Tongue (tissue), 3 donors: ENCODE measurements at places on chromosomes 12 and 14. TPM values are rescaled to one million over a fixed set of nuclear protein-coding genes. Genes with fewer than 3 reads are reported as not detected.

DNA sequence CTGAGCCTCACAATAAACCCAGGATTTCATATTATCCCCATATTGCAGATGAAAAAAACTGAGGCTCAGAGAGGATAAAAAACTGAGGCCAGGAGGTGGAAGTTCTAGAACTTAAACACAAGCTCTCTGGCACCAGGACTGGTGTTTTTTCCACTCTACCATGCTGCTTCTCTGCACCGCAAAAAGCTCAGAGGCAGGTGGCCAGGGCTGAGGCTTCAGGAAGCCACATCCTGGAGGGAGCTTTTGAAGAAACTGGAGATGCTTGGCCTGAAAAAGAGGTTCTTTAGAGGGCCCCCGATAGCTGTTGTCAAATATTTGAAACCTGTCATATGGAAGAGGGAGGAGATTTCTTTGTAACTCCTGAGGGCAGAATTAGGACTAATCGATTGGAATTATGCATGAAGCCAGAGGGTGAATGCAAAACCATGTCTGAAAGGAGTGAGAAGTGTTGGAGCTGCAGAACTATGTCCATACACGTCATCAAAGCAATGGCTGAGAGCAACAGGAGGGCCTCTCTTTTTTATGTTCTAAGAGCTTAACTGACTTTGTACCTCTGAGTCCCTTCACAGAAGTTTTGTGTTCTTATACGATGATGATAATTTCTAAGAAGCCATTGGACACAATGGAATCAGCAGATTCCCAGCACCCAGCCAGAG, 448.6 kb downstream of the FUT8 start:
- DNase-seq = no peak

GRCh38 chr12:69969011-69969410, 144.0 kb downstream of the MYRFL start:
- DNase-seq = peak; percentile 23

PPP1R1A gene
- total RNA-seq = 10.8 TPM

DNA sequence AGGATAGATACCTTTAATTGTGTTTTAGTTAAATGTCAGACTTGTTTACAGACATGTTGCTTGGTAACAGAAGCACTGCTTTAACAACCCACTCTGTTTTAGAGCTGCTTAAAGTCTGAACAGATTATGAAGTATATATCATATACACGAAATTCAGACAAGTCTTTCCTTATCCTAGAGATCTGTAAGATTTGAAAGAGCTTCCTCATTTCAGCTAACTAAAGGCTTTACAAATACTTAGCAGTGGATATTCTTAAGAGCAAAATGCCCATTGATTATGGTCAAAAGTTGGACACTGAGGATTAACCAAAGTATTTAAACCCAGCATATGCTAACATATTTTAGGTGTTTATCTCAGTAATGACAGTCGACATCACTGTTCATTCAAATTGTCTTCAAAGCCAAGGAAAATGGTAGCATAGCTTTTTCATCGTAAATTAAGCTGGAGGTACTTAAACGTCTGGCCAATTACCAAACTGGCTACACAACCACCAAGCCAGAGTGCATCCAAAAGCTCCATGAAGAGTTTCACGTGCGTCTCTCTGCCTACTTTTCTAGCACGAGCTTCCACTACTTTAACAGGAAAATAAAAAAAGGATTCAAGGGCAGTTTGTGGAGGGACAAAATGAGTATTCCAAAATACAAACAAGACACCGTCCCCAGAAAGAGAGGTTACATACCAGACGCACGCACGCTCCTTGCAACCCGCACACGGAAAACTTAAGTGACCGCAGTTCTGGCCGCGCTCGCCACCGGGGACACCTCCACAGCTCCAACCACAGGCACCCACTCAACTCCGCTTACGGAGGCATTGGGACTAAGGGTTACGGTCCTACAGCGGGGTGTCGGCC, 565 bp downstream of the CEP83 start:
- DNase-seq = peak; percentile 74

DNA sequence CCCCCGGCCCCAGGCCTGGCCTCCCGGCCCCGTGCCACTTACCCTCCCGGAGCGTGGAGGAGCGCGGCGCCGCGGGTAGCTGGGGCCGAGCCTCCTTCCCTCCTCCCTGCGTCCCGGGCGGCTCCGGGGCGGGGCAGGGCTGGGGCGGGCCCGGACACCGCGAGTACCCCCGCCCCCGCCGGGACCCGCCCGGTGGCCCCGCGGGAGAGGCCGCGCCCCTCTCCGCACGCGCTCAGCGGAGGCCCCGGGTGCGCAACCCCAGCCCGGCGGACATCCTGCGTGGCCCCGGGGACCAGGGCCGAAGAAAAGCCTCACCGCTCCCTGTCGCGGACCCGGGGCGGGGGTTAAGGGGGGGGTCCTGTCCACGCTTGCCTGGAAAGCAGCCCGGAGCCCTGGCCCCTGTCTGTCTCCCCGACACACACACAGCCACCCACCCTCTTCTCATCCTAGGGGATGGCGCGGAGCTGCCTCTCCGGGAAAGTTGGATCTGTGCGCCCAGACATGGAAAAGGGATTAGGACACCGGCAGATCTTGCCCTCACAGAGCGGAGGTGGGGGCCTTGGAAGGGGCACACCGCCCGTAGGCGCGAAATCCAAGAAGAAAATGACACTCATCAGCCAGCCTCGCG, at the start of gene SYNE3:
SYNE3 (minus strand) TSS at position 97 of the 628 bp plus-strand sequence. CDS start 40,829 bp downstream, outside the sequence.
- DNase-seq = peak; percentile 77

DNA sequence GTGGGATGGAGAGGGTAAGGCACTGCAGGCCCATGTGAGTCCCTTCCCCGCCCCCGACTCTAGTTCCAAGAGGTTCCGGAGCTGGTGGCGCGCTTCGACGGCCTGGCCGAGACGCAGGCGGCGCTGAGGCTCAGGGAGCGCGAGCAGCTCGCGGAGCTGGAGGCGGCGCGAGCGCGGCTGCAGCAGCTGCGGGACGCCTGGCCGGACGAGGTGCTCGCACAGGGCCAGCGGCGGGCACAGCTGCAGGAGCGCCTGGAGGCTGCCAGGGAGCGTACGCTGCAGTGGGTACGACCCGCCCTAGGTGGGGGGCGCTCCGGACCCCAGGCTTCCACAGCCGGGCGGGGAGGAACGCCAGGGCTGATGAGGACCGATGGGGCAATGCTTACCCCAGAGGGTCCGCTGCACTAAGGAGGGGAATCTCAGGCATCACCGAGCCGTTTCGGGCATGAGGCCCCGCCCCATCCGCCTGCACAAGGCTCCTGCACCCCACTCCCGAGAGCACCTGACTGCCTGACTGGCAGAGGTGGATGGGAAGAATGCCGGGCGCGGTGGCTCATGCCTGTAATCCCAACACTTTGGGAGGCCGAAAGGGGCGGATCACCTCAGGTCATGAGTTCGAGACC, 4.9 kb downstream of the CFAP73 start:
- DNase-seq = peak; percentile 63

FBXO33 gene
- total RNA-seq = 11.5 TPM

GRCh38 chr14:80977221-80977620, 21.8 kb downstream of the TSHR start:
- DNase-seq = no peak

DNA sequence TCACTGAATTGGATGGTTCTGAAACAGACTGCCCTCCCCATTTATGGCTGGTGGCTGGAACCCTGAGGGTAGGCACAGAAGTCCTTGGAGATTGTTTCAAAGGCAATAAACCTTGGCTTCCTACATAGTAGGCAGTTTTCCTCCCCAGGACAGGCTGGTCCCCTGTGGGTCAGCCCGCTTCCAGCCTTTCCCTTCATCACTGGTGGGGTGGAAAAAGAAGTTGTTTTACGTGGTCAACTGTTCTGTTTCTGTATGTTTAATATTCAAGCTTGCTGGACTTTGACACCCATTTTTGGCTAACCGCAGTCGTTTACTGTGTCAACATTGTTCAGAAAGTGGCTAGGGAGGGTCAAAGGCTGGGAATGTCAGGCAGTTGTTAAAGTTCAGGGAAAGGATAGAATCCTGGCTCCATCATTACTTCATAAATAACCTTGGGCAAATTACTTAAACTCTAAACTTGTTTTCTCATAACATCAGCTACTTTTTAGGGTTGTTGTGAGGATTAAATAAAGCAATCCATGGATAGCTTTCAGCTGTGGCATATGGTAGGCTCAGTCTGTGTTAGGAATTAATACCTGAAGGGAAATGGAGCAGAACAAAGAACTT, 2.4 kb downstream of the KLHDC2 start:
- no peak for DNase-seq

- DNase-seq = no peak
Observed at GRCh38 chr14:54796961-54797360, 105.7 kb downstream of the GCH1 start.

- no peak for DNase-seq
Observed at GRCh38 chr12:115267891-115268290, 583.9 kb upstream of the TBX3 start.

GRCh38 chr12:101963697-101964096, 86.3 kb downstream of the DRAM1 start:
- DNase-seq = peak; percentile 26

DNA sequence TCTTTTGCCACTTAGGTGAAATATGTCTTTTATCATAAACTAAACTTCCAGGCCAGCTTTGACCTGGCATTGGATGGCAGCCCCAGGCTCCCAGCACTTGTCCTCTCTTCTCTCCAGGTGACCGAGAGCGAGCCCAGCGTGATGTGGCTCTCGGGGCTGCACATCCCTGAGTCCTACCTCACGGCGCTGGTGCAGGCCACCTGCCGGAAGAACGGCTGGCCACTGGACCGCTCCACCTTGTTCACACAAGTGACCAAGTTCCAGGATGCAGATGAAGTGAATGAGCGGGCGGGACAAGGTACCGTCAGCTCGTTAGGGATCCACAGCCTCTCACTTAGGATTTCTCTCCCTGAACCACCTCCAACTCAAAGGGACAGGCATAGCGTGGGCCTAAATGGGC, 39.4 kb downstream of the CCDC92 start:
- no peak for DNase-seq

- DNase-seq = peak; percentile 80
Observed at GRCh38 chr12:57151741-57152630, 4.6 kb upstream of the LRP1-AS start.

DNA sequence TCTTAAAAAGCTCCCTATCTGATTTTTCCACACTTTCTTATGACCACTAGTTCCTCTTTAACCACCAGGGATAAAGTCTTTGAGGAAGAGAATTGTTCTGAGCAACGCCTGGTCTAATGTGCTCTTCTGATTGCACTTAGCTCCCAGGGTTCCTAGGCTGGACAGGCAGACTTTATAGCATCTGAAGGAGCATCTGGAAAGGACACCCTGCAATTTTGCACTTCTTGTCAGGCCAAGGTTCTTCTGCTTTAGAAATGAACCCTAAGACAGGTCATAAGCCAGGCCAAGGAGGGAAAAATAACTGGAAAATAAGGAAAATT, 126.3 kb downstream of the KTN1 start:
- DNase-seq = no peak

DNA sequence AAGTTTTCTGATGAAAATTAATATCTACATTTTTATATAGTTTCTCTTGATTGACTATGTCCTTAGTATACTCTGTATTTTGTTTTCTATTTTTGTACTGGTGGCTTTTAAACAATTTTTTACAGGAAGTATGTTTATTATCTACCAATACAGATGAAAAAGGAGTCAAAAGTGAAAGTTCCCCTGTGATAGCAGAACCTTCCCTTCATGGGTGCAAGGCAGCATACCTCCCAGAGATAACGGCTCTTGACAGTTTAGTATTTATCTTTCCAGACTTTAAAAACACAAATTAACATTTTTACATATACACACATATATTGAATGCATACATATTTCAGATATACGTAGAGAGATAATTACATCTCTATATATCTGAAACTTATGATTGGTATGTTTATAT, 17.1 kb upstream of the FAM234B start:
- DNase-seq = no peak

TAS2R20 gene
- 8.2 TPM for total RNA-seq

GRCh38 chr14:56686416-56686815, 106.8 kb downstream of the TMEM260 start:
- DNase-seq = no peak

NID2 gene
- 91.7 TPM for total RNA-seq

DNA sequence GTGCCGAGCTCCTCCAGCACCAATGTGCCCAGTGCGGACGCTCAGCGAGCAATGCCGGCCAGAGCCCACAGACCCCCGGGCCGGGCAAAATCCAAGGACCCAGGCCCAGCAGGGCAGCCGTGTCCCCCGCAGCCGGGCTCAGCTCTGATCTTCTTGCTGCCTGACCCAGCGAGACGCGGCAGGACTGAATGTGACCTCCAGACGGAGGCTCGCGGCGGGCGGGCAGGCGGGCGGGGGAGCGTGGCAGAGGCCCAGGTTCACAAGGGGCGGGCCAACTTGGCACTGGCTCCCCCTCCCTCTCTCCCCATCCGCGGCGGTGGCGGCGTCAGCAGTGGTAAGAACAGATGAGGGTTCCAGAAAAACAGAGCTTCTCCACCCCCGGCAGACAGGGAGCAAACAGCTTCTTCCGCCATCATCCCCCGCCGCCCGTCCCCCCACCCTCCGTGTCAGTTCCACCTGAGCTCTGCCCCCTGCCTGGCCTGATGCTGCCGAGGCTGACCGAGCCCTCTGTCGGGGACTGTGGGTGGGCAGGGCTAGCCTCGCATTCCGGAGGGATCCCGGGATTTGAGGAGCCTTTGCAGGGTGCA, 94.3 kb downstream of the RFLNA start:
- peak; percentile 88 for DNase-seq

TRPV4 gene
- total RNA-seq = 3.5 TPM

DNA sequence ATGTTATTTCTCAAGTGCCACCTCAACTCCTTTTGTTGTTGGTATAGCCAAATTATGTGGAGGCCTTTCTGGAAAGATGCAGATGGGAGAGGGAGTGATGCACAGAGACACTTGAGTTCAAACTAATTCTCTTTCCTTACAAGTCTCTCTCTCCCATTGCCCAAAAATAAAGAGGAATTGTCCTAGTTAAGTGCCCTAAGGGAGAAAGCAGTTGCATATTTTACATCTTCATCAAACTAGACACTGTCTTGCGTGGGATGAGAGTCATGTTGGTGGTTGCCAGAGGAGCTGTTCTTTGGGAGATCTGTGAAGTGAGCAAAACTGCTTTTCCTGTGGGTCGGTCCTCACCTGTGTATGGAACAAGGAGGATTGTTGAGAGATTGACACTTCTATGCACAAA, 72.2 kb downstream of the EP400 start:
- DNase-seq = no peak

TCTN2 gene
- total RNA-seq = 6.8 TPM

NIN gene
- 51.8 TPM for total RNA-seq

INHBC gene
- not detected for total RNA-seq
